Fibroblast of mammary gland (primary cell): ENCODE measurements at places on chromosomes 13 and 19.

GRCh38 chr19:31232180-31232579 is 117.1 kb downstream of the TSHZ3 start:
- peak; percentile 73 for DNase-seq

GRCh38 chr13:57056601-57057180 is 84.0 kb upstream of the PRR20A start:
- DNase-seq, result no peak

- DNase-seq, result peak; percentile 8
Observed at GRCh38 chr19:16002406-16003384, 53.9 kb downstream of the OR10H4 start.

DNA sequence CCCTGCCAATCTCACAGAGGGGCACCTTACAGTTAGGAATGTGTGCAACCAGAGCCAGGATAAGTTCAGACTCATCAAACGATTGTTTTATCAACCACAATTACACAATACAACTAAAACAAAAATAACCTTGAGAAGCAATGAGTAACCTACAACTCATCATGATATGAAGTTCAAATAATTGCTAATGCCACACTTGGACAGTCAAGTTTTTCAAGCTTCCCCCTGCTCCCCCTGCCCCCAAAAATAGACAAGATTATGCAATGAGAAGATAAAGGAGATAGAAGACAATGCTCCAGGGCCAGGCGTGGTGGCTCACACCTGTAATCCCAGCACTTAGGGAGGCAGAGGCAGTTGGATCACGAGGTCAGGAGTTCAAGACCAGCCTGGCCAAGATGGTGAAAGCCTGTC is 13.6 kb upstream of the KPNA3 start:
- peak; percentile 49 for DNase-seq

GRCh38 chr13:98490195-98490836 is 86.6 kb downstream of the STK24 start:
- DNase-seq, result no peak

DNA sequence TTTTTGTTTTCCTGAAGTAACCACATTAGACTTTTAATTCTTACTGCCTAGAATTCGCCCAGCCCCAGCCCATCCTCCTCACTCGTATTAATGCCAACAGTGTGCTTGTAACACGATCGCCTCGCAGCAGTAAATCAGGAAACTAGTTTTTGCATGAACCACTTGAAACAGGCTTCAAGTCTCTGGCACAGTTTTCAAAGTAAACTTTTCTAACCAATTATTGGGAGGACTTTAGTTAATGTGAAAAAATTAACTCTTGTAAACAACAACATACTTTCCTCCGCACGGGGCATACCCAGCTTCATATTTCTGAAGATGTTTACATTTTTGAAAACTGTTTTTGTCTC is 39.2 kb downstream of the TNFRSF19 start:
- peak; percentile 70 for DNase-seq

DNA sequence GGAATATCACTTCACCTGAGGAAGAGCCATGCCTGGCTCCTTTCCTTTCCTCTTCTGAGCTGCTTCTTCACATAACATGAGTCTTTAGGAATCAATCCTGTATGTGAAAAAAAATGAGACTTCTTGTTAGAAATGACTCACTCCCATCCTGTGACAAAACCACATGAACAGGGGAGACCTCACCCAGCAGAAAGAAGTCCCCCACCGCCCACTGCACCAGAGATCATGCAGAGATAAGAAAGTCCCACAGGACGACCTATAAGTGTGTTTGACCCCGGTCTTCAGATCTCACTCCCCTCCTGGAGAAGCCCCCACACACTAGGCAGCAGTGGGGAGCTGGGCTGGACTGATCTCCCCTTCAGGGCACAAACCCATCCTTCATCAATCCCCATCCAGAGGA is 7.8 kb downstream of the ZNF600 start:
- no peak for DNase-seq

GRCh38 chr13:100541897-100542825 is 46.4 kb downstream of the GGACT start:
- no peak for DNase-seq

DNA sequence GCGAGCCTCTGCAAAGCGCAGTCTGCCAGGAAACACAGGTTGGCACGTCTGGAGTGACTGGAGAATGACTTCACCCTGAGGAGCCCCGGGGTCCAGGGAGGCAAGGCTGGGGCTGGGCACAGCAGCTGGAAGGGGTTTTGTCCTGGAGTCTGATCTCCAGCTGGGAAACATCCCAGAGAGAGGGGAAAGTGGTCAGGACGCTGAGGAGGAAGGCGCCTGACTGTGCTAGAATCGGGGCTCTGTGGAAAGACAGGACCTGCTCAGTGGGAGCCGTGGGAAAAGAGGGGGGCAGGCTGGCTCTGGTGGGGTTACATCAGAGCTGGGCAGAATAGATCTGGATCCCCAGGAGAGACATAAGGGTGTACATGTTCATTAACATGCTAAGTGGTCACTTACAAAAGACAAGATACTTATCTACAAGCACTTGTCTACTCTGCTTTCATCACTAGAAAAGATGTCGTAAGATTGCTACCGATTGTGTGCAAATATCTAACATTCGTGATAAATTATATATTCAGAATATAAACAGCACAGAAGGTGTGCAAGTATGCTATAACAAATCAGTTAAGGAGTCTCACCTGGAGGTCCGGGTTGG is 106.6 kb downstream of the COL4A1 start:
- DNase-seq, result no peak

- no peak for DNase-seq
Observed at GRCh38 chr19:42568006-42568405, 26.7 kb downstream of the CEACAM8 start.

GRCh38 chr19:29662604-29663404 is 2.5 kb upstream of the PLEKHF1 start:
- DNase-seq, result peak; percentile 94

- no peak for DNase-seq
Observed at GRCh38 chr19:10109528-10109927, 2.0 kb upstream of the P2RY11 start.

DNA sequence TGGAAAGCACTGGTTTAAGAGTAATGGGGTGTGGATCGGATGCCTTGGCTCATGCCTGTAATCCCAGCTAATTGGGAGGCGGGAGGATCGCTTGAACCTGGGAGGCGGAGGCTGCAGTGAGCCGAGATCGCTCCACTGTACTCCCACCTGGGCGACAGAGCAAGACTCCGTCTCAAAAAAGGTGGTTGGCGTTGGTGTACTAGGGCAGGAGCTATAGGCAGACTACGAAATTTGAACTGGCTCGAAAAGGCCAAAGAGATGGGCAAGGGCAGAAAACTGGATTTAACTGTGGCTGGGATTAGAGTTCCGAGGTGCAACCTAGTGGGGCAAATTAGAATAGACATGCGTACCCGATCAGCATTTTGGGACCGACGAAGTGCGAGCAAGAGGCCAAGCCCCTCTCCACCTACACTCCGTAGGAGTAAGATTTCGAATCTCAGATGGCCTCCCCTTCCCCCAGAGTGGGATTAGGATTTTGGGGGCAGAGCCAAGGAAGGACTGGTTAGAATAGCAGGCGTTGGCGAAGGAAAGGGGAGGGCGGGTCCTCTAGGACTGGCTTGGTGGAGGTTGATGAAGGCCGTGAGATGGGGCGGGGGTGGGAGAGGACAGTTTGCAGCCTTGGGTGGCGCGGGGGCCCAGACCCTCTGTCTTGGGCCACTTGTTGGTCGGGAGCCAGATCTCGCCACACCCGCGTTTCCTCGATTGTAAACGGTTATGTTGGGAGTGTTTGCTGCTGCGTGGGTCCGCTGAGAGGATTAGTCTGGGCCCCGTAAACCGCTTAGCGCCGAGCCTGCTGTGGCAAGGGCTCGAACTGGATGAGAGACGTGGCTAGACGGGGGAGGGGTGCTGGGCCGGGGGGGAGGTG is 2.0 kb upstream of the INAFM1 start:
- DNase-seq, result peak; percentile 25

DNA sequence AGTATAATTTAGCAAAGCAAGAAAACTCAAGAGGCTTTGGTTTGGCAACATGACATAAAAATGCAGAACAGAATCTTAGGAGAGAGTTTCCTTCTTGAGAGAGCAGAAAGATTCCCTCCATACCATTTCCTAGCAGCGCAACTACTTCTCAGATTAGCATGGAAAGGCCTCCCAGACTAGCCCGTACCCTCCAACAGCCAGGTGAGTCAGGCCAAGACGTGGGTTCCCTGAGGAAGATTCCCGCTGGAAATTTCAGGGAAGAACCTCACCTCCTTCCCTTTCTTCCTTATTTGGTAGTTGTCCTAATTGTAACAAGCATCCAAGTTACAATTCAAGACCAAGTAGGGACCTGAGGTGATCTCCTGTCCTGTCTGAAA is 12.3 kb downstream of the COL4A2 start:
- DNase-seq, result no peak

GRCh38 chr13:74040200-74040599 is 94.0 kb downstream of the KLF12 start:
- DNase-seq, result peak; percentile 32

GRCh38 chr13:23623394-23623793 is 53.2 kb downstream of the TNFRSF19 start:
- DNase-seq, result no peak

- DNase-seq, result no peak
Observed at GRCh38 chr19:50981587-50982146, 2.0 kb downstream of the KLK7 start.

DNA sequence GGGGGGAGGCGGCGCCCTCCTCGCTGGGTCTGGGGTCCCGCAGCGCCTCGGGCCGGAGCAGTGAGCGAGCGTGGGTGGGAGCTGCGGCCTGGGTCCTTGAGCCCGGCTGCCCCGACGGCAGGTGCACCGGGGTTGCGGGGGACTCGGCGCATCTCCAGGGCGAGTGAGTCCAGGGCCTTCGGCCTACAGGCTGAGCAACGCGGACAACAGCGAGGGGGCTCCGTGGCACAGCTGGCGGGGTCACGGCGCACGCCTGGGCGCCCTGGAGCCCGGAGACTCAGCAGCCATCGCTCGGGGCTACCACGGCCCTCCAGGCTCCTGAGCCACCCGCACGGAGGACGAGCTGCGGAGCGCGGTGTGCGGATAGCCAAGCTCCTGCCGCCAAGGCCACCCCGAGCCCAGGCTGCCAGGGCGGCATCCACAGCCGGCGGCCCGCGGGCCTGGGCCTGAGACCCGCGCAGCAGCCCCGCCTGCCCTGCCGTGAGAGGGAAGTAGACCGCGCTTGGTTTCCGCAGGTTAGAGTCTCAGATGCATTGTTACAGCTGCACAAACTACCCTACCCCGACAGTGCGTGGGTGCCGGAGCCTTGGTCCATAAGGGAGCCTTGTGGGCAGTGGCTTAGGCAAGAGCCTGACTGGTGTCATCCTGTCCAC is 253.9 kb upstream of the SGCG start:
- no peak for DNase-seq

DNA sequence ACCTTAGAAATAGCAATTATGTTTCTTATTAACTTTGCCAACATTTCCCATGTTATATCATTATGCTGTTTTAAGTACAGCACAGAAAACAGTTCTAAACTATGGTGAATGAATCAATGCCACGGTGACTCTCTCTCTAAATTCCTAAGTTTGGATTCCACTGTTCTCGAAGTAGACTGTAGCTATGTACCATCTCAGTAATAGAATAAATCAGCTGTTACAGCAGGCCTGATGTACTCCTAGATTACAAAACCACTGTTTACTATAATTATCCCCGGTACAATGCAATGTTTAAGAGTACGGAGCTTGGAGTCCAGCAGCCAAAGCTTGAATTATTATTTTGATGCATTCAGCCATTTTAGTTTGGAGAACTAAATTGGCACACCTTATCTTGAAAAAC is 476.3 kb upstream of the SLITRK1 start:
- DNase-seq, result no peak

GRCh38 chr13:100694722-100695508 is 20.3 kb upstream of the TMTC4 start:
- peak; percentile 65 for DNase-seq

GRCh38 chr13:46088821-46089562 is 15.8 kb downstream of the CPB2 start:
- no peak for DNase-seq

GRCh38 chr19:48480558-48481500 is 11.7 kb downstream of the CYTH2 start:
- DNase-seq, result peak; percentile 34

- DNase-seq, result peak; percentile 98
Observed at GRCh38 chr13:51590971-51591627, 6.8 kb downstream of the WDFY2 start.

- DNase-seq, result no peak
Observed at GRCh38 chr13:113002206-113002912, 33.3 kb downstream of the MCF2L start.

GRCh38 chr19:43372462-43372861 is 19.0 kb downstream of the CD177 start:
- DNase-seq, result peak; percentile 11

GRCh38 chr13:98429081-98429480 is 147.8 kb downstream of the STK24 start:
- DNase-seq, result no peak

DNA sequence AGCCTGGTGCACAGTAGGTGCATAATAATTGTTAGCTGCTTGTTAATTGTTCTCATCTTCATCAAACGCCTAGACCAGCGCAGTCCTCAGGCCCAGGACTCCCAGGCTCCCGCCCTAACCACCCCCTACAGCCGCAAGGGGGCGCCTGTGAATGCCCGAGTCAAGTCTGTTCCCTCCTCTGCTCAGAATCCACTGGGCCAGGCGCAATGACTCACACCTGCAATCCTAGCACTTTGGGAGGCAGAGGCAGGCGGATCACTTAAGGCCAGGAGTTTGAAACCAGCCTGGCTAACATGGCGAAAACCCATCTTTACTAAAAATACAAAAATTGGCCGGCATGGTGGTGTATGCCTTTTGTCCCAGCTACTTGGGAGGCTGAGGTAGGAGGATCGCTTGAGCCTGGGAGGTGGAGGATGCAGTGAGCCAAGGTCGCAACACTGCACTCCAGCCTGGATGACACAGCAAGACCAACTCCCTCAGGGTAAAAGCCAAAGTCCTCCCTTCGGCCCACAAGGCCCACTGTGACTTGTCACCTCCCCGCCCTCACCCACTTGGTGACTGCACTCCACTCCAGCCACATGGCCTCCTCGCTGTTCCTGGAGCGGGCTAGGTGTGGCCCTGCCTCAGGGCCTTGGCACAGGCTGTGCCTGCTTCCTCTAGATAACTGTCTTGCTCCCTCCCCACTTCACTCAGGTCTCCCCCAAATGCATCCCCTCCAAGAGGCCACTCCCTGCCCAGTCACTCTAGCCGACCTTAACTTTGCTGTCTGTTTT is 9.1 kb downstream of the ZNF653 start:
- peak; percentile 89 for DNase-seq
